Suppressor macrophage treated with lipopolysaccharide for 4 hours (primary cell): ENCODE measurements at places on chromosomes 1 and 21.

GRCh38 chr1:114155706-114156105, 2.0 kb upstream of the SYT6 start:
- DNase-seq, result no peak

DNA sequence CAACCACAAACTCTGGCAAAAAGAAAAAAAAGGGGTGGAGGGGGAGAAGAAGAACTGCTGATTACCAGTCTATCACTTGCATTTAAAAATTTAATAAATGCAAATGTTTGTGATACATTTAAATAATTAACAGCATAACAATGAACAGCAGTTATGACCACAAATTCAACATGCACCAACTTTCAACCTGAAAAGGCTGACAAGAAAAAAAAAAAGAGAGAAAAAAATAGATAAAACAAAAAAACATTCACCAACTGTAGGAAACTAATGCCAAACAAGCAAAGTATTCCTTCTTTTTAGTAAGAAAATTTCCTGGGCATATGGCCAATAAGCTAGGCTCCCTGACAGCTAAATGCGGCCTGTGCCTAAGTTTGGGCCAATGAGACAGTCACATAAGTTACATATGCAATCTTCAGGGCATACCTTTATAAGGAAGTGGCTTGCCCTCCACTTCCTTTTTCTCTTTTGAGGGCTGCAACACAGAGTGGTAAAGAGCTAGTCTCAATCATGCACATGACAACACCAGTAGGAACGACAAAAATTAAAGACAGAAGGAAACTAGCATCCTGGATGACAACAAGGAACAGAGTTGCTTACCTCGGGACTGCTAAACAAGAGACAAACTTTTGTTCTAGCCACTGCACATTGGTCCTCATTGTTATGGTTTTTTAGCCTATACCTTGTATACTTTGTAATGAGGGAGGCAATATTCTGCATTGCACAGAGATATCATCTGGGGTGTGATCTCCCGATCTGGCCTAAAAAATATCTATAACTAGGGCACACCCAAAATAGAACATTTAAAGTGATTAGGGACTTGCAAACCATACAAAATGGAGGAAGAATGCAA, 24.2 kb upstream of the PHTF1 start:
- peak; percentile 76 for DNase-seq

- DNase-seq, result peak; percentile 62
Observed at GRCh38 chr1:165408518-165408917, 36.4 kb downstream of the RXRG start.

GRCh38 chr1:233844692-233845091, 59.8 kb upstream of the SLC35F3 start:
- DNase-seq, result no peak

DNA sequence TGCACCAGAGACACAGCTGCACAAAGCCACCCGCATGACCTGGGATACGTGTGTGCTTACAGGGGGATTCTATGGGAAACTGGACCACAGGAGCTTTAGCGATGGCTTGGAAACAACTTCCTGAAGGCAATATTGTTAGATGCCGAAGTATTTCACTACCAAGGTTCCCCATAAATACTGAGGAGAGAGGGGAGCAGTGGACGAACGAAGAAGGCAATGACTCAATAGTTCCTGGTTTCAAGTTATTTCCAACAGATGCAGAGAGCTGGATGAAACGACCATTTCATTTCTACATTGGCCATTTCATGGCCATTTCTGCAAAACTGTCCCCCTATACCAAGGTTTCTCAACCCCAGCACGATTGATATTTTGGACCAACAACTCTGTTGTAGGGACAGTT, 61.3 kb downstream of the CD34 start:
- DNase-seq, result no peak

GRCh38 chr1:115239426-115239825, 98.6 kb downstream of the NGF start:
- no peak for DNase-seq

- DNase-seq, result no peak
Observed at GRCh38 chr1:10225573-10225972, 15.2 kb downstream of the KIF1B start.

- DNase-seq, result no peak
Observed at GRCh38 chr21:23837564-23837963, 1769.7 kb downstream of the MRPL39 start.

GRCh38 chr1:16229976-16230740, 6.8 kb downstream of the CPLANE2 start:
- no peak for DNase-seq

DNA sequence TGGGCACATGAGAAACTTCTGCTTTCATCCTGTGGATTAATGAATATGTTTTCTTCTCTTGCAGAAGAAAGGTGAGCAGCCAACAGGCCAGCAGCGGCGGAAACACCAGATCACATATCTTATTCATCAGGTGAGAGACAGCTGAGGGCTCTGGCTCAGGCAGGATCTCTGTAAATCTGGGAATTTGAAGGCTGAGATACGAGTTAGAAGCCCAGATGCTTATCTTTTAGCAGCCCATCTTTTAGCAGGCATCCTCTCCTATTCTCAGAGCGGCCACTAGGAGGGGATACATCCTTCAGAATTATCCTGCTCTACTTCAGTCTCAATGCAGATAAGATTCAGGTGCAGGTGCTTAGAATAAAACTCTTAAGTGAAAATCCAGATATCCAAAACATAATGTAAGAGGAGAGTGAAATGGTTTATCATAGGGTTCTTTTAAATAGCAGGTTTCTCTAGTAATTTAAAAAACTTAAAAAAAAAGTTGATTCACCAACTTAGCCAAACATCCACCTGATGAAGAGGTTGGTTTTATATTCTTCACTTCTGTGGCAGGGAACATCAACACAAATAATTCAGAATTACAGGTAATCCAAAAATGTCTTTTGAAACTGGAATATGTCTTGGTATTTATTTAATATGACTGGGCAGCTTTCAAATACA, 19.3 kb downstream of the SH2D2A start:
- peak; percentile 58 for DNase-seq

DNA sequence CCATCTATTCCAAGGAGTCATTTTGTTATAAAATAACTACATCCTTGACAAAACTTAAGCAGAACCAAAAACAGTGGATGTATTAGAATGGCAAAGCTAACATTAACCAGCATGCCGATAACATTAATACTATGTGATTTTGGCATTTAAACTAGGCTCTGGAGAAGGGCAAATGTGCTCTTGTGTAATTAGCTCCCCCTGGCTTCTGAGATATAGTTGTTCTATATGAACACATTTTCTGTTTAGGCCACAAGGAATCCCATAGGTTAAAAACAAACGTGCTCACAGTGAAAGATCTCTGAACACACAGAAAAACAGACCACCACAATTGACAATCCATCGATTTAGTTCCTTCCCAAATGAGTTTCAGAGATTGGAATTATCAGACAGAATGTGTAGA, 57.4 kb upstream of the TARS2 start:
- peak; percentile 22 for DNase-seq

GRCh38 chr1:232414100-232414499, 215.8 kb downstream of the SIPA1L2 start:
- no peak for DNase-seq

DNA sequence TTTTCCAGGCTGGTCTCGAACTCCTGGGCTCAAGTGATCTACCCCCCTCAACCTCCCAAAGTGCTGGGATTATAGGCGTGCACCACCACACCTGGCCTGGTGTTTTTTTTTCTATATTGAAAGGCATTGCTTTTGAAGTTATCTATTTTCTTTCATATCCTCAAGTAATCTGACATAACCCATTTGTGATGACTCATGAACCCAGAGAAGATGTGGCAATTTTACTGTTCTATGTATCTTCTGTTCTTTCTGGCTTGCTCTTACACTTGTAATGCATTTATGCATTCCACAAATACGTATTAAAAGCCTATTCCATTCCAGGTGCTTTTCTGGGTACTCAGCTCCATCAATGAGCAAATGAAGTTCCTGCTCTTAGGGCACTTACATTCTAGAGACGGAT, 29.9 kb upstream of the ERRFI1 start:
- peak; percentile 46 for DNase-seq

DNA sequence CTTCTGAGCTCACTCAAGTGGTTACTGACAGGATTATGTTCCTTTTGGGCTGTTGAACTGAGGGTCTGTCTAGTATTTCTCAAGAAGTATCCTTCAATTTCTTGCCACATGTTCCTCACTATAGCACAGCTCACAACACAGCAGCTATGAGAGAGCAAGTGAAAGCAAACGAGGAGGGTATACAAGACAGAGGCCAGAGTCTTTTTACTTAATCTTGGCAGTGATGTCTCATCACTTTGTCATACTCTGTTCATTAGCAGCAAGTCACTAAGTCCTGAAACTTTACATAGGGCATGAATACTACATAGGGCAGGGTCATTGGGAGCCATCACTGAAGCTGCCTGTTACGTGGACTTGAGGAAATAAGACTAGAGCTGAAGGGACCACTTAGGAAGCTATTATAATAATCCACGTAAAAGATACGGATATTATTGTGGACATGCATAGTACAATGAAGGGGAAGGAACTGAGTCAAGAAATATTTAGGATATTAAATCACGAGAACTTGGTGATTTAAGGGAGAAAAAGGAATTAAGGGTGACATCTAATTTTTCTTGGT, 63.7 kb downstream of the SLC30A7 start:
- DNase-seq, result peak; percentile 12

DNA sequence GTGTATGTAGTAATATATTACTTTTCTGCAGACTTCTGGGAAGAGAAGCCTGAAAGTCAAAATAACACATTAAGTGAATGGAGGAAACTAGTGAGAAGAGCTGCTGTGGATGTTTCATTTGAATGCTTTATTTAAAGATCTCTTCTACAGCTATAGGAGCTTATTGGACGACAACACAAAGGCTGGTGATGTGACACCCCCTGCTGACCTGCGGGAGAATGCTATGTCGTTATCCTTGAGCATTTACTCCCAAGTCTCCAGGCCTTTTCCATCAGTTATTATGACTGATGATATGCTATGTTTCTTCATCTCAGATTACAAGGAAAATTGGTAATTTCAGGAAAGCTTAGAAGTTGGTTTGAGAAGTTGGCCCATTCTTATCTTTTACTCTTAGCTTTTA, 22.3 kb upstream of the PLA2G4A start:
- DNase-seq, result peak; percentile 31

- no peak for DNase-seq
Observed at GRCh38 chr1:41804176-41804575, 114.5 kb downstream of the HIVEP3 start.

DNA sequence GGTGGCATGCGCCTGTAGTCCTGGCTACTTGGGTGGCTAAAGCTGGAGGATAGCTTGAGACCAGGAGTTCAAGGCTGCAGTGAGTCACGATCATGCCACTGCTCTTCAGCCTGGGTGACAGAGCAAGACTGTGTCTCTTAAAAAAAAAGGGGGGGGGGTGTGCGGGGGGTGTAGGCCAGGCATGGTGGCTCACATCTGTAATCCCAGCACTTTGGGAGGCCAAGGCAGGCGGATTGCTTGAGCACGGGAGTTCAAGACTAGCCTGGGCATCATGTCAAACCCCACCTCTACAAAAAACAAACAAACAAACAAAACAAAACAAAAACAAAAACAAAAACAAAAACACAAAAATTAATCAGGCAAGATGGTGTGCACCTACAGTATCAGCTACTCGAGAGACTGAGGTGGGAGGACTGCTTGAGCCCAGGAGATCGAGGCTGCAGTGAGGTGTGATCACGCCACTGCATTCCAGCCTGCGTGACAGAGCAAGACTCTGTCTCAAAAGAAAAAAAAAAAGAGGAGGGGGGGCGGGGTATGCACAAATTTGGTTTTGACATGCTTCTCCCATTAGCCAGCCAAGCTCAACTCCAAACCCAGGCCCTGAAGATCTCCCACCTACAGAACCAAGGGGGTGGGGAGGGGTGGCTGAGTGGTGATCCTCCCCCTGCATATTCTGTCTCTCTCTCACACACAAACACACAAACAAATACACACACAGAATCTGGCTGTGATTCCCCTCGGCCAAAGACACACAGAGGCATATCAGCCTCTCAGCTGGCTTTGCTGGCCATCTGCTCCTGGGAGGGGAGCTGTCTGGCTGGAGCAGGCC, 3.1 kb downstream of the PTAFR start:
- peak; percentile 54 for DNase-seq

DNA sequence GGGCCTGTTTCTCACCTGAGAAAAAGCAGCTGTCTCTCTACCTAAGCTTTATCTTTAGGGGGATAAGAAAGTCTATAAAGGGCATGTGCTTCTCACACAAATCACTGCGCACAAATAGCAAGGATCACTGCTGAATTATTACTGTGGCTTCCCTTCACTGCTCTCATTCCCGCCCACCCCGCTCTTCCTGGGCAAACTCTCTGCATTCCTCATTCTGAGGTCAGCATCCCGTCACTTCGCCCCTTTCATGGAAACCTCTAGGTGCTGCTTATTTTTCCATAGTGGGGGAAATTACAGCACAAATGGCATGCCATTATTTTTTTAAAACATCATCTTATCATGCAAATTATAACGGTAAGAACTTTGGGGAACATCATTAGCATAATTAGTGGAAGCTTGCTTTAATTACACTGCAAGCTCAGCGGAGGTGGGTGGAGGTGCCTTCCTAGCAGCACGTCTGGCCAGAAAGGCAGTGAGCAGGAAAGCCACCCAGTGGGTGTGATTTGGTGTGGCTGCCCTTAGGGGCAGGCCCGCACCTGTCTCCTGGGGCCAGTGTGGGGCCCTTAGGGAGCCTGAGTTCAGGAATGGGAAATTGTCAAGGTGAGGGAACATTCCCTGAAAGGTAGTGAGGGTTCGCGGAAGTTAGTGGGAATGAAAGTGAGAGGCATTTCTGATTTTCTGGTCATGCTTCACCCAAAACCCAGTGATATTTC, 105.9 kb downstream of the LAMC2 start:
- DNase-seq, result no peak

- no peak for DNase-seq
Observed at GRCh38 chr21:27476696-27477095, 509.8 kb upstream of the ADAMTS5 start.

DNA sequence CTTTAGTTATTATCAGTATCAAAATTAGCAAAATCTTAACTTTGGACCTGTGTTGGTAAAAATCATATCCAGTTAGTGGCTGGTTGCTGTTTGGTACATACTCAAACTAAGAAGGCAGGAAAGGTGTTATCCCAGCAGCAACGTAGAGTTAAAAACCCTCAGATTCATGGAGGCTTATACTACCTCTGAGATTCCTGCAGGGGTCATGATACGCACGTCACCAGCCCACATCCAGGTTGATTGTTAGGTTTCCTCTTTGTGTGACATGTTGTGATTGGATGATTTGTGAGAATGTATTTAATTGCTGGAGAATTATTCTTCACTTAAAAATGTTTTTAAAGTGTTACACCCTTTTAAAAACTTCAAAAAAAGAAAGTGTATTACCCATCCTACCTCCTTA, 423.3 kb upstream of the ADGRL2 start:
- DNase-seq, result no peak

- no peak for DNase-seq
Observed at GRCh38 chr1:33986390-33987095, 122.7 kb downstream of the HMGB4 start.

DNA sequence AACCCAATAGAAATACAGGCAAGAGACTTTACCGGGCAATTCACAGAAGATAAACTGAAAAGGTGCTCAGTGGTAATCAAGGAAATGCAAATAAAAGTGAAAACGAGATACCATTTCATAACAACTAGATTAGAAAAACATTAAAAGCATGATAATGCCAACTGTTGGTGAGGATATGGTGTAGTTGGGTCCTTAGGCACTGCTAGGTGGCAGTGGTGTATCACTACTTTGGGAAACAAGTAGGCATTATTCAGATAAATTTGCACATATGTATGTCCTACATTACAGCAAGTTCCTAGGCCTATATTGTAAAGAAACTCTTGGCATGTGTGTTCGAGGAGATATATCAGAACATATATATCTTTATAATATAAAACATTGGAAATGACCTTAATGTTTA, 31.0 kb downstream of the AZIN2 start:
- no peak for DNase-seq

- DNase-seq, result peak; percentile 96
Observed at GRCh38 chr1:206575165-206575893, 36.9 kb downstream of the EIF2D start.
